ENCODE measurements at places on chromosomes 11 and 22.

- no peak for DNase-seq
These were observed 455.3 kb downstream of the SOX6 start for GRCh38 chr11:15901054-15901453.

DNA sequence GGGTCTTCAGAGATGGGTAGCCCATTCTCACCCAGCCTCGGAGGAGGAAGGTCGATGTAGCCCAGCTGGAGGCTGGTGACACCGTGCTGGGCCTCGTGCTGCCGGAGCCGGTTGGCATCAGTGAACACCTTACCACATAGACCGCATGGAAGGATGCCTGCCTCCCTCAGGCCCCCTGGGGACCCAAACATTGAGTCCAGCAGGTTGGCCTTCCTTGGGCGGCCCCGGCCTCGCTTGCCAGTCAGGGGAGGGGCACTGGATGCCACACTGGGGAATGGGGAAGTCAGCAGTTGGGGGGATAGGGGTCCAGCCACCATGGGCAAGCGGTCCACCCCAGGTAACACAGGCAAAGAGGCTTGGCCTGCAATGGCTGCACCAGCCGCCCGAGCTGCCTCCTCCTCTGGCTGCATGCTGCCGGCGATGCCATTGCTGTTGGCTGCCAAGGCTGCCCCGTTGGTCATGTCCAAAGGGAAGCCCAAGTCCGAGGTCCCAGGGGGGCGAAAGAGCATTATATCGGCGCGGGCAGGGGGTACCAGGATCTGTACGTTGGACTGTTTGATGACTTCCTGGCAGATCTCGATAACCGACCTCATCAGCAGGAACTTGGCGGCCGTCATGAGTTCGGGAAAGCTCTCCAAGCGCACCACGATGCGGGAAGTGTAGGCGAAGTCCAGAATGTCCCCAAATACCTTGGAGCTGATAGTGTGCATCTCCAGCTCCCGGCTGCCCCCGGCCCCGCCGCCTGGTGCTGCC is 1.4 kb downstream of the PATZ1 start:
- no peak for DNase-seq

DNA sequence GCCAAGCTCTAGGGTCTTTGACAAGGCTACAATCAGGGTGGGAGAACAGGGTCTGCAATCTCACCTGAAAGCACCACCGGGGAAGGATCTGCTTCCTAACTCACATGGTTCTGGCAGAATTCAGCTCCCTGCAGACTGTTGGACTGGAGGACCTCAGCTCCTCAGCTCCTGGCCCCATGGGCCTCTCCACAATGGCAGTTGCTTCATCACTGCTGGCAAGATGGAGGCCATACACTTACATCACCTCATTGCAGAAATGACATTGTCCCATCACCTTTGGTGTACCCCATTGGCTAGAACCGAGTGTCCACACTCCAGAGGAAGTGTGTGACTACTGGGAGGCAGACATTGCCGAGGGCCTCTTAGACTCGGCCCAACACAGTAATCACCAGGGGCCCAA is 20.9 kb upstream of the MPPED1 start:
- DNase-seq = no peak

GRCh38 chr22:35452810-35453743 is 53.1 kb downstream of the MCM5 start:
- DNase-seq = no peak

- no peak for DNase-seq
These were observed 101.4 kb upstream of the ARHGAP42 start for GRCh38 chr11:100585728-100586127.

GRCh38 chr11:22733475-22734248 is 67.3 kb downstream of the GAS2 start:
- DNase-seq = no peak
